ENCODE measurements at places on chromosomes 12 and 14.

DNA sequence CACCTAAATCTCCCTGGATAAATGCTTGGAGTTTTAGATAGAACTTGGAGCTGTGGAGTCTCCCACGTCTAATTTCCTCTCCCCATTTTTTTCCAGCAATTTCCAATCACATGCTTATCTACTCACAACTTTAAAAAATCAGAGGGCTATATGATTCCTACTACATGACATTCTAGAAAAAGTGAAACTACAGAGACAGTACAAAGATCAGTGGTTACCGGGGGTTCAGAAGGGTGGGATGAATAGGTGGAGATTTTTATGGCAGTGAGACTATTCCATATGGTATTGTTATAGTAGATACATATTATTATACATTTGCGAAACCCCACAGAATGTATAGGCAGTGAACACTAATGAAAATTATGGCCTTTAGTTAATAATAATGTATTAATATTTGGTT, 35.5 kb downstream of the ATF7 start:
- no peak for DNase-seq

GRCh38 chr12:93447555-93448290, 6.0 kb upstream of the UBE2N start:
- no peak for DNase-seq

DNA sequence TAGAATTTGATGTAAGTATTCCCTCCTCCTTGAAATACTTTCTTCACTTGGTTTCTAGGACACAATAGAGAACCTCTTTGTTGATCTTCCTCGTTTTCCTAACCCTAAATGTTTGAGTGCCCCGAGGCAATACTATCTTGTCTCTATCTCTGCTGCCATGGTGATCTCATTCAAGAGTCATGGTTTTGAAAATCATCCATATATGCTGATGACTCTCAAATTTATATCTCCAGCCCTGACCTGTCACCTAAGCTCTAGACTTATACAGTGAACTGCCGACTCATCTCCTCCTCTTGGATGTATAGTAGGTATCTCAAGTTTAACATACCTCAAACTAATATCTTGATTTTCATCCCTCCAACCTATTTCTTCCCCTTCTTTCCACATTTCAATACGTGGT, 71.4 kb downstream of the RIC8B start:
- DNase-seq: no peak

DNA sequence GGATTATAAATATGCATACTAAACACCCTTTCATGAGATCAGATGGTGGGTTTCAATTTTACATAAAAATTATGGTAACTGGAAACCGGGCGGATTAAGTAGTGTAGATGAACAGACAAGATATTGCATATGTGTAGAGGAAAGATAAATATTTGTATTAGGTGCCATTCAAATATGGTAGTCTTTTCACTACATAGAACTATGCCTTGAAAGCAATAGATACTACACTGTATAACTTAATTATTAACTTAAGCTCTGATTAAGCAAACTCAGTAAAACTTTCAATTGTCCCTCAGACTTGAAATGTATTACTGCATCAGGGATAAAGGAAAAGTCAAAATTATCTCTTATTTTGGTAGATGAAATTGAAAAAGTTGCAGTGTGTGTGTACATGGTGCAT, 1.9 kb downstream of the PTPN21 start:
- no peak for DNase-seq

DNA sequence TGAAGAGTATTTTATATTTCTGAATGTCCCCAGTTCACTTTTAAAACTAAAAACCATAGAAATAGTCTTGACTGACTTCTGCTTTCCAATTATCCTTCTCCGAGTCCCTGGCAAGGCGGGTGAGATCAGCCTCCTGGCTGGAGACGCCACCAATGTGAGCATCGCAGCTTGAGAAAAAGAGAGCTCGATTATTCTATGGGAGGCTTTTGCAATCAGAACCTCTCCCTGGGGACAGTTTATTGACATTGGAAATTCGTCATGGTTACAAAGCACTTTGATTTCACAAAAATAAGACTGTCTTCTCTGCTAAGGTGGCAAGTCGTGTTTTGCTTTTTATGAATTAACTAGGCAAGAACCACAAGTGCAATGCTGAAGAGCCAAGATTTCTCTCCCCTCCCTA, 23.6 kb upstream of the GPHB5 start:
- DNase-seq: no peak

GRCh38 chr12:126474703-126475102, 1409.5 kb downstream of the AACS start:
- DNase-seq: no peak

DNA sequence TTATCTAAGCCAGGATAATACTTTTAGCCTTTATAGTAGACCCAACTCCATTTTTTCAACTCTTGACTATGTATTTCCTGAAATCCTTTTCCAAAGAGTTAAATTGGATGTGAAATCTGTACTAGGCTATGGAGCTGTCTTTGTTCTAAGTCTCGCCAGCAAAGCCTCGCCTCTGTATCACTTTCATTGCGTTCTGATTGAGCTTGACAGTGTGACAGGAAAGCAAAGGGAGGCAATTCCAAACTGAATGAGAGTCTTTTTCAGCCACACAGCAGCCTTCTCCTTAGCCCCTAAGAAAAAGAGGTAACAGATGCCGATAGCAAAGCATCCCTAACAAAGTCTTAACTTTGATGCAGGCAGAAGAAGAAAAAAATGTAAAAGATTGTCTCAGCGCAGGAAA, 154.6 kb upstream of the OTX2 start:
- no peak for DNase-seq

GRCh38 chr12:73274976-73275375, 1002.8 kb downstream of the TRHDE start:
- DNase-seq: no peak

GRCh38 chr14:100826391-100827100, 628 bp downstream of the MEG3 start:
- DNase-seq: no peak

DNA sequence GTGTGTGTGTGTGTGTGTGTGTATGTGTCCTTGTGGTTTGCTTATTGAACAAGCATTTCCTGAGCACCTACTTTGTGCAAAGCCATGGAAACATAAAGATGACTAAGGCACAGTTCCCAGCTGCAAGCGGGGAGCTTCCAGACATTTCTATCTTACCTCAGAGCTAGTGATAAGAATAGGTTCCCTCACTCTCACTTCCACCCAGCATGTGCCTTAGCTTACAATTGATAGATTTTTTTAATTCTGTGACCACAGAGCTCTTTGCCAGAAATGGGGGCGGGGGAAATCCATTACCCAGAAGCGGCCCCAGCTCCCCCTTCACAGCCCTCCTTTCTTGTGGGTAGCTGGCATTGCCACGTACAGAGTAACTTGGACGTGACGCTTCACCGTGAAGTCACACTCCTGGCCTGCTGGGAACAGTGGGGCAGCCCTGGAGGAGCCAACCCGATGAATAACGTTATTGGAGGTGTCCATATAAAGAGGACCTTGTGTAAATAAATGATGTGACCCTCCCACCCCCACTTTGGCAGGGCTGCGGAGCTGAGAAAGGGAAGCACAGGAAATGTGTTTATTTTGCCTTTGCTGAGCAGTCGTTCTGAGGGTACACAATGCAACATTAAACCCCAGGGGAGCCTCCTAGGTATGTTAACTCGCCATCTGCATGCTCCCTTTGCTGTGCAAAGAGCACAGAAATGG, 238.9 kb downstream of the CHST11 start:
- peak; percentile 16 for DNase-seq

DNA sequence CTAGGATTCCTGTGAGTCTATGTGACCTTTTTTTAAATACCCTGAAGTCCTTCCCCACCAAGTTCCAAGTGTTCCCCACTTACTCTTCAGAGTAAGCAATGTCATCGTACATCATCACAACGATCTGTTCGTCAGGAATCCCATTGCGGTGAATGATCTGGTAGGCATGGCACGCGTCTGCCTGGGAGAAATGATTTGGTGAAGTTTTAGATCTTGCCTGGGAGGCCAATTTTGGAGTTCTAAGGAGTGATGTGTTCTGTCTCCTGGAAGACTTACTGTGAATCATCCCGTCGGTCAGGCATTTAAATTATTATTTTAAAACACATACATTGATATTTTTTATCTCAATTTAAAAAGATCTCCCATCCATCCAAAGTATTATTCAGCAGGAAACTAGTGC, 29.8 kb downstream of the LGMN start:
- no peak for DNase-seq

DNA sequence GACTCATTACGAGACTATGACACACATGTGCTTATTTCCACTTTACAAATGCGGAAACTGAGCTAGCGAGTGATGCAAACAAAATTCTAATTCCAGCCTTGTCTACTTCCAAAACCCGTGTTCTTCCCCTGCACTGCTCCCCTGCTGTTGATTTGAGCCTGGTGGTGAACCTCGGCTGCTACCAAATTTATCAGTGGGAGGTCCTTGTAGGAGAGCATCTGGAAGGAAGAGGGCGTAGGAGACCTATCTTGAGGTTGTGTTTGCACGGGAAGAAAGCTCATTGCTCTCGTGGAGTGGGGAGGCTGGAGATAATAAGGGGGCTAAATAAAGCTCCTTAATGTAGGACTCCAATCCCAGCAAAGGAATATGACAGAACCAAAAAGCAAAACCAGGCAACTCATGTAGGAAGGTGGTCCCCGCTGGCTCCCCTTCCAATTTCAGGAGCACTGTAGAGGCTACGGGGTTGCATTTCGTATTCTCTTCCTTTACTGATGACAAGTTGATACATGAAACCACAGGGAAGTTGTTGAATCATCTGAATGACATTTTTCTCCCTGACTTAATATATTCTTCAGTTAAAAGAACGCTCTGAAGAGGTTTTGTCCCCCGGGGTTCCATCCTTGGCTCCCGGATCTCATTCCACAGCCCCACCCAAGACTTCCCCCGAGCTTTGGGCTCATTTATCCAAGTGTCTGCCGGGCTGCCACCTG, 52.6 kb downstream of the FZD10 start:
- no peak for DNase-seq

- DNase-seq: no peak
Measured at GRCh38 chr12:132384916-132385774, 55.8 kb upstream of the GALNT9 start.

GRCh38 chr14:55789406-55789805, 209.4 kb downstream of the KTN1 start:
- no peak for DNase-seq

- peak; percentile 26 for DNase-seq
Measured at GRCh38 chr14:64880221-64881121, 764 bp upstream of the SPTB start.

DNA sequence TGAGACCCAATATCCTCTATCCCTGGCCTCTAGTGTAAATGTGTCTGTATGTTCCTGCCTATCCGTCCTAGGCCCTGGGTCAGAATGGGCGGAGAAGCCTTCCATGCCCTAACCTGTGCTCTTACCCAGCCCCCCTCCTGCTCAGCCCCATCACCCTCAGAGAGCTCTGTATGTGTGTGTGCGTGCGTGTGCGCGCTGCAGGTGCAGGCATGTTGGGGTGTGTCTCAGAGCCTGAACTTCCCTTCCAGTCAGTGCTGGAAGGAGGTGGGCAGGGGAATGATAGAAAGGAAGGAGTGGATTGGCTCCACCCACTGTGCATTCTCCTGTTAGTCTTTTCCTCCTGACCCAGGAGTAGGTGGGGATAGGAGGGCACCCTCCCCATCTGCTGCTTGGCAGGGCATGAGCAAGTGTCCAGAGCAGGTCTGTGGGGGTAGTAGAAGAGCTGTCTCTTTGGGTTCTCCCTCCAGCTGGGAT, 7.2 kb downstream of the NAB2 start:
- no peak for DNase-seq

DNA sequence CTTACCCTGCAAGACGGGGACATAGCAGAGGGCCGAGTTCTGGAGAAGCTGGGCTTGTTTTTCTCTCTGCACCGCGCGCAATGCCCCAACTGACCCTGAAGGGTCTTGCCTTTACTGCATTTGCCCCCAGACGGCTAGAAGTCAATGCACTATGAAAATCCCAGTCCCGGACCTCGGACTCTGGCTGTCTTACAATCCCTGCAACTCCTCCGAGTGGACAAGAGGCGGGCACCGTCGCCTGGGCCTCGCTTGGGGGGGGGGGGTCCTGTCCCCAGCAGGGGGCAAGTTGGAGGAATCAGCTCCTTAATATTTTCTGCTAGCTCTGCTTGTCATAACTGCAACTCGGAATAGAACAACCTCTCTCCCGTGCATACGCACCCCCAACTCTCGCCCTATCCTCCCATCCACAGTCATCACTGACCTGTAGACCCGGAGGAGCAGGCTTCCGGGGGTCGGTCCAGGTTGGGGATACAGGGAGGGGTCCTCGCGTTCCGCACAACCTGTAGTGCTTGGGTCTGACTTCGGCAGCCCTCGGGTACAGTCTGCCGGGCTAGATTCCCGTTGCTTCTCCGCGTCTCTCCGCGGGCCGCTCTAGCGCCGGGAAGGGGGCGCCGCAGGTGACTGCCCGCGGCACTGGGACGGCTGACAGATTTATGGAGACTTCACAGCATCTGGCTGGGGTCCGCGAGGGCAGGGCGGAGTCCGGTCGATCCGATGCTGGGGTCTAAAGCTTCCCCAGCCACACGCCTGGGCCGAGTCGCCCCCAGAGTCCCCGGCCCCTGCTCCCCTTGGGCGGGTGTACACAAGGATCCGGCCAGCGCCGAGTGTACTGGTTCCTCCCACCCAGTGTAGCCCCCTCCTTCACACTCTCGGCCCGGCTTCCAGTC, 3.3 kb upstream of the PAX9 start:
- DNase-seq: no peak

GRCh38 chr14:25400607-25401206, 350.8 kb upstream of the STXBP6 start:
- DNase-seq: no peak

DNA sequence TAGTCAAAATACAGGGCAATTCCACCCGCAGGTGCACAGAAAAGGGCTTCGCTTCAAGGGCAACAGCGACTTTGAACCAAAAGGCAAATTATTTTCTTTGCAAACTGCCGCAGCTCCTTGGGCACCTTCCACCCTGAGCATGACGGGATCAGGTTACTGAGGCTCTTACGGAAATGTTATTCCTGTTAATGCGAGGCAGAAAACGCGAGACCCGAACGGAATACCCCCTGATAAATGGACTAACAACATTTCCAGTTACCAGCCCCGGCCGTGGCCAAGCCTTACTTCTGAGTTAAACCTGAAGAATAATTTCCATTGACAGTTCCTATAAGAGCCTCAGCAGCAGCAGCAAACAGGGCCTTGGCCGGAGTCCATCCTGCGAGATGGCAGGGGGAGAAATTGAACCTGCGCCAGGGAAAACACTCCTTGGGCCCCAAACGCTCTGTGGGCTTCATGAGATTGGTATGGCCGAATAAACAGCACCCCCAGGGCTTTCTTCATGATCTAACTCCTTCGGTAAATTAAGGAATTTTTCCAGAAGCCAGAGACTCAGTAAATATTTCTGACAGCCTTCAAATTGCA, 70.0 kb upstream of the DICER1 start:
- DNase-seq: no peak

- DNase-seq: no peak
Measured at GRCh38 chr12:57522887-57523705, 472 bp downstream of the MBD6 start.

DNA sequence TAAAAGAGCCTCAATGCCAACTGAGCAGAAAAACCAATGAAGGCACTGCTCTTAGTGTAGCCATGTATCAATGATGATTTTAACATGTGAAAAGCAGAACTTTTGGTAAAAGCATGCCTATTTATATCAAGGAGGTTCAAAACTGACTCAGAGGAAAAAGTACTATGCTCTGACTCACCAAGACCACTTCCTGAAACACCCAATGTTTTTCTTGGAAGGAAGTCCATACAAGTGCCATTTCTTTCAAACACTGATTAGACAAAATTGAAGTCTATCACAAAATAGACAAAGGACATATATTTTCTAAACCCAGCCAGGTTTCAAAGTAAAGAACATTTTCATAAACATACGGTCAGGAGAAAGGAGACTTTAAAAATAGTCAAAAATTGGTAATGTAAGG, 88.6 kb downstream of the EPS8 start:
- no peak for DNase-seq

GRCh38 chr14:72600551-72601330, 293.2 kb downstream of the DPF3 start:
- no peak for DNase-seq
